ENCODE measurements at places on chromosomes 13 and 19.

DNA sequence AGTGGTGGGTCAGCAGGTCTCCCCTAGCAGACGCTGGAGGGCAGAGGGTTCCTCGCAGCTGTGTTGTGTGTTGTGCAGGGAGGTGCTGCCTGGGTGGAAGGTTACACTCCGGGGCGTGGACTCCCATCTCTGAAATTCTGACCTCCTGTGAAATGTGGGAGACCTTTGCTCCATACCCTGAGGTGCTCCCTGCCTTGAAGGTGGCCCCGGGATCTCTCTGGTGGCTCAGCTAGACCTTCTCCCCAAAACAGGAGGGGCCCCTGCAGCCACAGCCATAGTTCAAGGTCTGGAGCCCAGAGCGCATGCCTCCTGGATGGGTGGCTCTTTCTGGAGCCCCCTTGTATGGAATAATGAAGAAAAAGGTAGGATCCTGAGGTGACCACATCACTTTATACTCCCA is 70.2 kb downstream of the SOX1 start:
- no peak for DNase-seq

GRCh38 chr19:38970664-38971532 is 4.6 kb downstream of the FBXO17 start:
- no peak for DNase-seq

GRCh38 chr13:105311094-105311493 is 1224.4 kb downstream of the EFNB2 start:
- no peak for DNase-seq

GRCh38 chr13:29481603-29482002 is 113.9 kb downstream of the SLC7A1 start:
- DNase-seq: peak; percentile 39

GRCh38 chr13:87536499-87536898 is 134.7 kb upstream of the SLITRK5 start:
- no peak for DNase-seq

GRCh38 chr19:12139269-12139668 is 881 bp downstream of the ZNF20 start:
- DNase-seq: no peak

- DNase-seq: peak; percentile 17
Measured at GRCh38 chr19:55189403-55189835, 9.3 kb upstream of the SYT5 start.

- no peak for DNase-seq
Measured at GRCh38 chr13:74026753-74027152, 107.5 kb downstream of the KLF12 start.

GRCh38 chr13:36840718-36841250 is 21.8 kb downstream of the RFXAP start:
- DNase-seq: no peak

DNA sequence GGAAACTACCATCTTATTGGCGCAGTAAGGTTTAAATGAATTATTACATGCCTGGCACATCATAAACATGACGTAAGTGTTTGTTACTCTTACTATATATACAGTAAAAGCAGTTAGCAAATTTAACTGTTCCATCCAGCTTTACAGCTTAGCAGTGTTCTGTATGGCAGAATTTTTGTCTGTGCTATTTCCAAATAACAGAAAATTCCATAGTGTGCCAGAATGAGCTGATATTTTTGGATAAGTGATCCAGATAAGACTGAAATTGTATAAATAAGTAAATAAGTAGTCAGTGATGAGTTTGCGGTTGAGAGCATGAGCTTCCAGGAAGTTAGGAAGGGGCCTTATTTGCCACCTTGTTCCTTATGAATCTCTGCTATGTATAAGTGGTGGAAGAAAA is 236.5 kb upstream of the SLC10A2 start:
- DNase-seq: no peak

DNA sequence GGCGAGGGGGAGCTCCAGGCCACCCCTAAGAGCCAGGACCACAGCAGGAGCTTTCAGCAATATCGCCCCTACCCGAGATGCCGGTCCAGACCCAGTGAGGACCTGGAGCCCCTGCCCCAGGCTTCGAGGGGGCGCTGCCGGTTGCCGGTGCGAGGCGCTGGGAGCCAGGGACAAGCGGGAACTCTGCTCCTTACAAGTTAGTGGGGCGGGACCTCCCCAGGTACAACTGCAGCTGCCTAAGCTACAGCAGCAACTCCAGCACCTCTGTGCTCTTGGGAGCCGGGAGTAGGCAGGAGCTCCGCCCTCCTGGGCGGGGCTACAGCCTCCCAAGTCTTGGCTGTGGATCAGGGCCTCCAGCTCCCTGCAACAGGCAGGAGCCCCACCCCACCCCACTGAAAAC is 15.2 kb upstream of the TSC22D1 start:
- DNase-seq: no peak

DNA sequence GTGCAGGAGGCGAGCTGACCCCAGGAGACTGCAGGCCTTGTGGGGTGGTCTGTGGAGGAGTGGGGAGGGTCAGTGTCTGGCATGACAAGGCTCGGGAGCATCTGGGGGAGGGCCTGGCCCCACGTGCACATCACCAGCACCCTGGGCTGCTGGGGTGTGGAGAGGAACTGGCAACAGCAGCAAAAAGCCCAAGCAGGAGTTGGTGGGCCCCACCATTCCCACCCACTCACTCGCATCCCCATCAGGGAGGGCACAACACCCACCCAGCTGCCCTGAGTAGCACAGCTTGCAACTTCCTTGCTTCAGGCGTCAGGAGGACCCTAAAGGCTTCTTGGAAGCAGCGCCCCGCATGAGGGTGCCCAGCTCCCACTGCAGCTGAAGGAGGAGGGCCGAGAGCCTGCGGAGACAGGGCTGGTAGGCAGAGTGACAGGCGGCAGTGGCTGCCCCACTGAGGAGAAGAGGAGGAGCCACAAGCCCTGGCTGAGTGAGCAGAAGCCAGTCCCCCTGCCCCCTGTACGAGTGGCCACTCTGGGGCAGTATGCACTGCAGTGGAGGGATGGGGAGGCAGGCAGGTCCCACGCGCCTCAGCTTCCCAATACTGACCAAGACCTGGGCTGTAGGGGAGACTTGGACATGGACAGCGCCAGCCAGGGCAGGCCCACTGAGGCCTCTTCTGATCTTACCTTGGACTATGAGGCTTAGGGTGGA is 26.5 kb downstream of the ELL start:
- no peak for DNase-seq

DNA sequence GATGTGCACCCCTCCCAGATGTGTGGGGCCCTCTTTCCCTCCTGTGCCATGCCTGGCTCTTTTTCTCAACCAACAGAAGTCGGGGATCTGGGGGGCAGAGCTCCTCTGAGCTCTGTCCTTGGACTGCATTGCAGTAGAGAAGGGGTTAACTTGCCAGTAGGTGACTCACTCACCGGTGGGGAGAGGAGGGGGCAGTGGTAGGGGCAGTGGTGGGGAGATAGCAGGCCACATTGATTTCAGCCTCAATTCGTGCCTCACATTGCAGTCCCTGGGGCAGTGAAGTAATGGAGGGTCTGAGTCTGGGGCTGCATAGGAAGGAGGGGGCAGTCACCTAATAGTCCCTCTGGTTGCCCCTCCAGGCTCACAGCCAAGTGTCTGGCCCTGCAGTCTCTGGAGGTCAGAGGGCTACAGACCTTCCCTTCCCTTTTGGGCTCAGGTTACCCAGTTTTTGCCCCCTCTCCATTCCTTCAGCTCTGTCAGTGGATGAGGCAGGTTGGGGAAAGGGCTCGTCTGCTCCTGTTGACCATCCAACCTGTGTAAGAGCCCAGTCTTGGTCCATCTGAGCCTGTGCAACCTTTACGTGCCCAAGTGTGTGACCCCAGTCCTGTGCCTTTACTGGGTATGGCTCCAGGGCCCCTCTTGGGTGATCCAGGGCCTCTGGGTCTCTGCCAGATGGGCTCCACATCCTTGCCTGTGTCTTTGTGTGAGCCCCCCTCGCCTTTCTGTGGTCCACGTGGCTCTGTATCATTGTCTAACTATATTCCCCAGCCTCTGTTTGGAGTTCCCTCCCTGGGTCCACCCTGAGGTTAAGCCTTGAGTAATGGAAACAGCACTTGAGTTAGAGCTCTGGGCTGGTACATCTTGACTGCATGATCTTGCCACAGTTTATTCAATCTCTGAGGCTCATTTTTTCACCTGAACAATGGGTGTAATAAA is 13.0 kb downstream of the CIC start:
- DNase-seq: no peak

GRCh38 chr13:48790966-48791365 is 137.2 kb downstream of the CYSLTR2 start:
- DNase-seq: no peak

DNA sequence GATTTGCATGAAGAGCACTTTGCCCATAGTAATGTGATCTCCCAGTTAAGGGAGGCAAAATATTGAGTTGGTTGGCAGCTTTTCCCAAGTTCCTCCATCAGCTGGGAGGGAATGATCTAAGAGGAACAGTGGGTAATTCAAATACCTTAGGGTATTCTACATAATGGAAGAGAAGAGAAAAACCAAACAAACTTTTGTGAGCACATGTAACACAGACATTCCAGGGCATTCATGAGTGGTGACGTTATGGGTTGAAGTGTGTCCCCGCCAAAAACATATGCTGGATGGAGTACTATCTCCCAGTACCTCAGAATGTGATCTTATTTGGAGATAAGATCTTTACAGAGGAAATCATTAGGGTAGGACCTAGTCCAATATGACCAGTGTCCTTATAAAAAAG is 220.1 kb downstream of the FOXO1 start:
- no peak for DNase-seq

- no peak for DNase-seq
Measured at GRCh38 chr19:34504273-34504808, 22.8 kb downstream of the WTIP start.

GRCh38 chr13:51874651-51875050 is 12.9 kb downstream of the CCDC70 start:
- no peak for DNase-seq

- DNase-seq: no peak
Measured at GRCh38 chr13:79417741-79418140, 11.7 kb upstream of the RBM26 start.

GRCh38 chr13:44523146-44524015 is 52.7 kb downstream of the TSC22D1 start:
- no peak for DNase-seq

- no peak for DNase-seq
Measured at GRCh38 chr13:41284512-41285288, 21.3 kb upstream of the MTRF1 start.

DNA sequence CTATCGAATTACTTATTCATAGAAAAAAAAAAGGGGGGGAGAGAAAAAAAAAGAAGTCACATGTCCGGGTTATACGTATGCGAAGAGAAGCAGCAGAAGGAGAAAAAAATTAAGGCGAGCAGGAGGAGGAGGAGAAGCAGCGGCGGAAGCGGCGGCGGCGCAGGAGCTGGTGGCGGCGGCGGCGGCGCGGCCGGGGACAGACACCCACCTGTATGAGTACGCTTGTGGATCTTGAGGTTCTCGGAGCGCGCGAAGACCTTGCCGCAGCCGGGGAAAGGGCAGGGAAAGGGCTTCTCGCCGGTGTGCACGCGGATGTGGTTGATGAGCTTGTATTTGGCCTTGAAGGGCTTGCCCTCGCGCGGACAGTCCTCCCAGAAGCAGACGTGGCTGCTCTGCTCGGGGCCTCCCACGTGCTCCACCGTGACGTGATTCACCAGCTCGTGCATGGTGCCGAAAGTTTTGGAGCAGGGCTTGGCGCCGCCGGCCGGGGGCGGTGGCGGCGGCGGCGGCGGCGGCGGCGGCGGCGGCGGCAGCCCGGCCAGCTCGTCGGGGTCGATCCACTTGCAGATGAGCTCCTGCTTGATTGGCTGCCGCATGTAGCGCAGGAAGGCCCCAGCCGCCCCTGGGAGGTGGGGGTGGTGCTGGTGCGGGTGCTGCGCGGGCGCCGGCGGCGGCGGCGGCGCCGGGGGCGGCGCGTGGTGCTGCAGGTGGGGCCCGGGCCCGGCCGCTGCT is 1.5 kb downstream of the ZIC5 start:
- no peak for DNase-seq

GRCh38 chr19:58555369-58555885 is 522 bp upstream of the CHMP2A start:
- DNase-seq: no peak

DNA sequence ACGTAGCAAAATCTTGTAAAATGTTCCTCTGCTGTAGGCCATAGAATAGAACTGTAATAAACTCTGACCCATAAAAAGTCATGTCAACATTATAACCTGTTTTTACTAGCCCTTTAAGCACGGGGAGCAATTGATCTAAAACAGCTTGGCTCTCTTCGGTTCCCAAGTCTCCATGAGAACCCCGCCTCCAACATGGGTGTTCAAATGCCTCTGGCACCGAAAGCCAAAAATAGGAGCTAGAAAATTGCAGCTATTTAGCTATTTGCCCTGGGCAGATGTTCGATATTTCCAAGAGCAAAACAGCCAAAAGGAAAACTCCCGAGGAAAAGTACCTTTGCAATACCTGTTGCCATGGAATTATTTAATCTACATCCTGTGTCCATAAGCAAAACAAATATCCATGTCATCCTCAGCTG is 563.1 kb downstream of the EFNB2 start:
- no peak for DNase-seq

GRCh38 chr13:29605860-29606526 is 10.5 kb upstream of the SLC7A1 start:
- no peak for DNase-seq

GRCh38 chr13:45702869-45703391 is 810 bp downstream of the CBY2 start:
- DNase-seq: no peak

- no peak for DNase-seq
Measured at GRCh38 chr19:41554907-41555306, 21.1 kb upstream of the CEACAM21 start.

DNA sequence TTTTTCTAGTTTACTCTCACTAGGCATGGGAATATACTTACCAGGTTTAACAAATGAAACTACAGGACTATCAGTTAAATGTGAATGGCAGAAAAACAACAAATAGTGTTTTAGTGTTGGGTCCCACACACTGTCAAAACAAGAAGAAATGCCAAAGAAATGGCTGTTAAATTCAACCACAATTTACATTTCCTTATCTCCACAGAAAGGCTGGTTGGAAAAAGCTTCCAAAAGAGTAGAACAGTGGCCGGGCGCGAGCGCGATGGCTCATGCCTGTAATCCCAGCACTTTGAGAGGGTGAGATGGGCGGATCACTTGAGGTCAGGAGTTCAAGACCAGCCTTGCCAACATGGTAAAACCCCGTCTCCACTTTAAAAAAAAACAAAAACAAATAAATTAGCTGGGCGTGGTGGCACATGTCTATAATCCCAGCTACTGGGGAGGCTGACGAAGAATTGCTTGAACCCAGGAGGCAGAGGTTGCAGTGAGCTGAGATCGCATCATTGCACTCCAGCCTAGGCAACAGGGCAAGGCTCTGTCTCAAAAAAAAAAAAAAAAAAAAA is 66.5 kb downstream of the SERP2 start:
- DNase-seq: no peak

GRCh38 chr19:45443462-45444317 is 20.0 kb upstream of the ERCC1 start:
- DNase-seq: peak; percentile 95
